ENCODE measurements at places on chromosomes 12 and 14.
A peak's percentile ranks its signal among the peaks of the same experiment; 100 is the strongest.

DNA sequence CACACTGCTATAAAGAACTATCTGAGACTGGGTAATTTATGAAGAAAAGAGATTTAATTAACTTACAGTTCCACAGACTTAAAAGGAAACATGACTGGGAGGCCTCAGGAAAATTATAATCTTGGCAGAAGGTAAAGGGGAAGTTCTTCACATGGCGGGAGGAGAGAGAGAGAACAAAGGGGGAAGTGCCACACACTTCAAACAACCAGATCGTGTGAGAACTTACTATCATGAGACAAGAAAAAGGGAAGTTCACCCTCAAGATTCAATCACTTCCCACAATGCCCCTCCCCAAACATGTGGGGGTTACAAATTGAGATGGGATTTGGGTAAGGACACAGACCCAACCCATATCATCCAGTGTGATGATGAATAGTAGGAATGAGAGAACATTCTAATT is 366.5 kb downstream of the LRFN5 start:
- no peak for DNase-seq

GRCh38 chr12:78977304-78977867 is 112.8 kb downstream of the SYT1 start:
- DNase-seq: no peak

- DNase-seq: no peak
Measured at GRCh38 chr12:68602720-68603119, 8.0 kb upstream of the RAP1B start.

DNA sequence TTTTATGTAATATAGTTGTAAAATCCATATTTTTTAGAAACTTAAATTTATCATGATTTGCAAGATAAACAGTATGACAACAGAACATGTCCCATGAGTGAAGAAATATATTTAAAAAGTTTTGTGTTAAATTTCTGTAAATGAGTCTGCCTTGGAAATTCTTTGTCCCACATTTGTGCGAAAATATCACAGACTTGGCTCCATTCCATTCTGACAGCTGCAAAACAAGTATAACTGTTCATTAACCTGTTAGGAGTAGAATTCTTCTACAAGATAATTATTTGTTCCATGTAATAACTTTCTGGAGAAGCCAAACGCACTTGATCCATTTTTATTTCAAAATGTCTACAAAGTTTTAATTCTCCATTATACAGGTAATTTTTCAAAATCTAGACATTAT is 37.9 kb downstream of the MDM1 start:
- DNase-seq: no peak

DNA sequence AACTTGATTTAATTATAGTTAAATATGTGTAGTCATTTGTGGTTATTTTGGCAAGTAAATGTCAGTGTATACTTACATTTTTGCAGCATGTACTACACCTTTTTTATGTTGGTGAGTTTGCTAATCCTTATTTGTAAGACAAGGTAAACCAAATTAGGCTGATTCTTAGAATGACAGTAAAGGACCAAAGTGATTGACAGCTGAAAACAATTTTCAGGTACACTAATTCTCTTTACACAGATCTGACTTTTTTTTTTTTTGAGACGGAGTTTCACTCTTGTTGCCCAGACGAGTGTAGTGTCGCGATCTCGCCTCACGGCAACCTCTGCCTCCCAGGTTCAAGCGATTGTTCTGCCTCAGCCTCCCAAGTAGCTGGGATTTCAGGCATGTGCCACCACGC is 8.4 kb downstream of the SLC25A3 start:
- no peak for DNase-seq

GRCh38 chr12:103975368-103975767 is 9.7 kb downstream of the TDG start:
- DNase-seq: no peak

GRCh38 chr14:69845787-69846186 is 33.4 kb upstream of the SMOC1 start:
- DNase-seq: no peak

GRCh38 chr12:70960484-70960883 is 39.9 kb upstream of the PTPRR start:
- DNase-seq: no peak

DNA sequence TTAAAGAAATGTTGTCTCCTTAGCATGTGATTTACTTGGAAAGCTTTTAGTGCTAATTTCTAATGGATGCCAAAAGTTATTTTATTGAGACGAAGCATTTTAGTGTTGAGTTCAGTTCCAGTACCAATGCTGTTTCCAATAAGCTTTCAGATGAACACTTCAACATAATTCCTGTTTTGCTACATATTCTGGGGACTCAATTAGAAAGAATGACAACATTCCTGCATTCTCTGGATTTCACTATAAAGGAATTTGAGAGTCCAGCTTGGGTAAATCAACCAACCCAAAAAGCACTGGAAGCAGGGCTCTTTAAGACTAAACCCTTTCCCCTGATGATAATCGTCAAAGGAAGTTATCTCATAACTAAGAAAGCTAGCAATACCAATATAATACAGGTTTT is 353.0 kb upstream of the TMTC1 start:
- no peak for DNase-seq

GRCh38 chr12:92648242-92649031 is 54.4 kb upstream of the PLEKHG7 start:
- peak; percentile 59 for DNase-seq

GRCh38 chr12:65510007-65510406 is 231.5 kb downstream of the MSRB3 start:
- DNase-seq: no peak

DNA sequence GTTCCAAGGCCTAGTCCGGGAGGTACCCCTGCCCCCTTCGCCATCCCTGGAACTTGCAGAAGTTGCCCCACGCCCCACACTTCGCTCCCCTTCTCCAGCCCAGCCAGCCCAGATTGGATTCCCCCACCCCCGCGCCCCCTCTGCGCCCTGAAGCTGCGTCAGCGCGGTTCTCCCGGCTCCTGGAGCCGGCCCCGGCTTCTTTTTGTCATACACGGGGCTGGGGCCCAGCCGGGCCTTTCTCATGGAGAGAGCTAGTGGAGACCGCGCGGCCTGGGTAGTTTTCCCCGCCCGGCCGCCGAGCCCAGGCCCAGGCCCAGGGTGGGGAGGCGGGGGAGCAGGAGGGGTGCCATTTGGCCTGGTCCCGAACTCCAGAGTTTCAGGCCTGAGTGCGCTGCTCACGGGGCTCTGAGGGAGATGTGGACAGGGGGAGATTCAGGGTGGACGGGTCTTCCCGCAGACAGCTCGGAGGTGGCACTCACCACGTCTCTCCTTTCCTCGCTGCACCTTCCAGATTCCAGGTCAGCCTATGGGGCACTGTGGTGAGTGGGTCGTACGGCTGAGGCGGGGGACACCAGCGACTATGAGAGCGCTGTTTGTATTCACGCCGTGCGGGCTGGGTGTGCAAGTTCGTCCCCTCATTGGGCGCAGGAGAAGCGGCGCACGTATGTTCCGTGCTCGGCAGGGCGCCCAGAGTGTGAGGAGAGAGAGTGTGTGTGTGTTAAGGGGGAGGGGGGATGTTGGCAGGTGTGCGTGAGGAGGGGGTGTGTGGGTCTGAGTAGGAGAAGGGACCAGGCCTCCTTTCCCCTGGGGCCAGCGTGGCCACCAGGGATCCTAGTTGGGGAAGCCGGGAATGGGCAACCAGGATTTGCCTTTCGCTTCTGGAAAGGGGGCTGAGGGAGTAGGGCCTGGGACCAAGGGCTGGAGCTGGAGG is 785 bp upstream of the LHX5 start:
- DNase-seq: no peak

DNA sequence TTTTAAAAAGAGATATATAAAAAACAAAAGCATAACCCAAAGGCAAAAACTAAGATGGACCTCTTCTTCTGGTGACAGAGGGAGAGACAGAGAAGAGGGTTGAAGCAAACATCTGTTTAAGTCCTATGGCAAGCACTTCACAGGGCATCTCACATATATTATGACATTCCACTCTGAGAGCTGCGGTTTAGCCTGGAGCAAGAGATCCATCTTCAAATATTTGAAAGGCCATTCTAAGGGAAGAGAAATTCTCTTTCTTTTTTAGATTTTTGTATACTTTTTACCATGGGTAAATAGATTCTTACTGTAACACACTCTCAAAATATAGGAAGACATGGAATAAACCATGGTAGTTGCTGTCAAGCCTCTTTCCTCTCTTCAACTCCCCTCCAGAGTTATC is 204.1 kb downstream of the GXYLT1 start:
- no peak for DNase-seq

- no peak for DNase-seq
Measured at GRCh38 chr12:16763901-16764300, 157.9 kb upstream of the LMO3 start.

DNA sequence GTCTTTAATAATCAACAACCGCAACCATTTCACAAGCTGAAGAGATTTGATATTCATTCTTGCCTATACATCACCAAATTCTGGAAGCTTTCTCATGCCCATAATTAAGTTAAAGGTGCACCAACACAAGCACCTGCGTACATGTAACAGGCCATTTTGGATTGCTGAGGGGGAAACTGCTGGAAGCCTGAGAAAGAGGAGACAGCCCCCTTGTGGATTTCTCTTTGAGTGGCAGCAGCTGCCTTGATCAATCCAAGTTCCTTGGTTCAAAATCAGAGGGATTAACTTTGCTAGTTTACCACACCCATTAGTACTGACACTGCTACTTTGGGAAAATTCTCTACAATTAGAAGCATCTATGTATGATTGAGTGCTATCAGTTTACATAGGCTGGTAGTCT is 321.1 kb downstream of the NOVA1 start:
- DNase-seq: no peak

DNA sequence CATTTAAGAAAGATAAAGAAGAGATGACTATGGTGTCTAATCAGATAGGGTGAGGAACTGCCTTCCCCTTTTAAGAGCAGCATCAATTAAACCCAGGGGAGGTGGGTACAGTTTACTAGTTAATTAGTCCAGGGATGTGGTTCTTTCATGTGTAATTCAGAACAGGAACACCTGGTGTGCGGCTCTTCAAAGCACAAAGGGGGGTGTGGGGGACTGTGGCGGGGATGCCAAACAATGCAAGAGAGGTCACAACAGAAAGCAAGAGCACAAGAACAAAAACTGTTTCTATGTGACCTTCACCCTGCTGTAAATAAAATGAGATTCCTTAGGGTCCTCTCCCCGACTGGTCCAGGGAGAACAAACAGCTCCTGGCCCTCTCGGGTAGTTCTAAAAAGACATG is 183.9 kb upstream of the SOX5 start:
- DNase-seq: peak; percentile 21

DNA sequence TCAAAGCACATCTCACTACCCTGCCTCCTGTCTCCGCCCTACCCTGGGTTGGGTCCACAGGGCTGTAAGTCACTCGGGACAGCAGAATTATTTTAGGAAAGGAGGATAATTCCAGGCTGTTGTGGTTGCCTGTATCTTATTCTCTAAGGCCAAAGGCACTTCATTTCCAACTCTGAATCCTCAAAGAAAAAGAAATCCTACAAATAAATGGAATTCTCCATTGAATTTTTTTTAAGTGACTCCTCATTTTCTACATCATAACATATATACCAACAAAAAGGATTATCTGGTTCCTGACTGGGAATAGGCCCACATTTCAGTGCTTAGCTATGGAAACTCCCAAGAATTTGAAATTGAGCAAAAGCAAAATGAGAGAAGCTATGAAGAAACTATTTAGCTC is 186.4 kb downstream of the ITPR2 start:
- no peak for DNase-seq

GRCh38 chr12:75783093-75783877 is 248.3 kb downstream of the PHLDA1 start:
- peak; percentile 14 for DNase-seq

GRCh38 chr14:41482861-41483260 is 123.8 kb upstream of the LRFN5 start:
- peak; percentile 32 for DNase-seq

DNA sequence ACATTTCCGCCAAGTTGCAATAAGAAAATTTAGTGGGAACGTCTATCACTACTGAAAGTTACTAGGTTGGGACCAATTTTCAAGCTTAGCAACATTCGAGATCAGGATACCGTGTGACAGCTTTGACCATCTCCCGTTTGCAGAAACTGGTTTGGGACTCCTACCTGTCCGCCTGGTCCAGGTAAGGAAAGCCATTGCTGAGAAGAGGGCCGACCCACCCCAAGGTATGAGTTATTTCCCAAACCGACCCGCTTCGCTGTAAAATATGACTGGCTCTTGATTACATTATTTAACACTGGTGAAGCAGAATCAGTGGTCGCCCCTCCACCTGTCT is 271 bp downstream of the DNAI7 start:
- no peak for DNase-seq

- no peak for DNase-seq
Measured at GRCh38 chr14:97978341-97978740, 1181.2 kb downstream of the VRK1 start.

- peak; percentile 48 for DNase-seq
Measured at GRCh38 chr12:11075642-11076041, 13.5 kb upstream of the TAS2R46 start.

- DNase-seq: no peak
Measured at GRCh38 chr12:43099691-43100163, 452.3 kb downstream of the ADAMTS20 start.

- peak; percentile 48 for DNase-seq
Measured at GRCh38 chr12:27733052-27733656, 22.5 kb downstream of the MRPS35 start.

DNA sequence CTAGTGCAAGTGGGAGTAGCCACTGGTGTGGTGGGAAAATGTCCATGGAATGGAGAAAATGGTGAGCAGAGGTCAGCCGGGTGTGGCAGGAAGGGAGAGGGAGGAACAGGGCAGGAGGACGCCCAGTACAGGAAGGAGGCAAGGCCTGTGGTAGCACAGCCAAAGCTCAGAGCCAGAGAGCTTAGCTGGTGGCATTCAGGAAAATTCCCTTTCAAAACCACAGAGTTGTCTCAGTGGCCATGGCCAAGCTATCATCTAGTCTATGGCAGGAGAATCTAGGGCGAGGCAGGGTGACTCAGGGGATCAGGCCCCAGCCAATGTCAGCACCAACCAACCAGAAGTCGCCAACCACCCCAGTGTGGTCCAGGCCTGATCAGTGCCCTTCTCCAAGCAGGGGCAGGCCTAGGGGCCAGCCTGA is 67.7 kb upstream of the DDX11 start:
- no peak for DNase-seq

GRCh38 chr12:97075161-97075933 is 168.3 kb downstream of the NEDD1 start:
- no peak for DNase-seq

- no peak for DNase-seq
Measured at GRCh38 chr14:24231263-24232120, 675 bp downstream of the NEDD8 start.

- no peak for DNase-seq
Measured at GRCh38 chr14:50109342-50109741, 7.0 kb downstream of the VCPKMT start.

GRCh38 chr12:5333096-5333495 is 98.8 kb upstream of the NTF3 start:
- no peak for DNase-seq

GRCh38 chr12:65634061-65634460 is 190.2 kb upstream of the HMGA2 start:
- DNase-seq: no peak

DNA sequence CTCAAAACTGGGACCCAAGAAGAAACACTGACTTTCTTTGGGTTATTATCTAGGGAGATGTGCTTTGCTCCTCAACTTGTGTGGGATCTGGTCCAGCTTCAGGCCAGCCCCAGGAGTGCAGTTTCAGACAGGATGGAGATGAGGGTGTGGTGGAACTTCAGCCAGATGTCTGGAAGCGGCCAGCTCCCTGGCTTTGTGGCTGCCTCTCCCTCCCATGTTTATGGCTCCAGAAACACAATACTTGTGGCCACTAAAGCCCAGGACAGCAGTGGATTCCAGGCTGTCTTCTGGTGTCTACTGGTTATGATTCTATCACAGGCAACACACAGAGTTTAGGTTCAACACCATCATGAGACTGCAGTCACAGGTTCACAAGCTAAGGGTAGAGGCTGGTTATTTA is 44.2 kb upstream of the EMP1 start:
- no peak for DNase-seq

- no peak for DNase-seq
Measured at GRCh38 chr12:132899033-132899432, 11.6 kb upstream of the CHFR start.

All from MM.1S (cell line).